ENCODE measurements at places on chromosomes 5 and 9.
A peak's percentile ranks its signal among the peaks of the same experiment; 100 is the strongest.

- no peak for DNase-seq
Measured at GRCh38 chr5:8865266-8865665, 680.6 kb downstream of the SEMA5A start.

DNA sequence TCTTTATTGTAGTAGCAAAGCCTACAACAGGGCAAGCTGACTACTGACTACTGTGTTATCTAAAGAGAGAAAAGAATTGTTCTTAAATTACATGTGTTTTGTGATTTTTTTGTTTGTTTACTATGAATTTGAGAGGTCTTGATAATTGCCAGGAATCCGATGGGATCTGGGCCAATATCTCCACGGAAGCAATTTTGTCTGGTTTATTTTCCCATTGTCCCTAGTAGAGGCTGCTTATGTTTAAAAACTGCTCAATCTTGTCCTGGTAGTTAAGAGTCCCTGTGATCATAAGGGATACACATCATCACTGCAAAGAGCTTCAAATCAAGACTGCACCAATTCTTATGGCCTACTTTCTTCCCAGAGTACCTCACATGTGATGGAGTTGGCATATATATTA is 94.4 kb downstream of the GLDC start:
- DNase-seq = no peak

DNA sequence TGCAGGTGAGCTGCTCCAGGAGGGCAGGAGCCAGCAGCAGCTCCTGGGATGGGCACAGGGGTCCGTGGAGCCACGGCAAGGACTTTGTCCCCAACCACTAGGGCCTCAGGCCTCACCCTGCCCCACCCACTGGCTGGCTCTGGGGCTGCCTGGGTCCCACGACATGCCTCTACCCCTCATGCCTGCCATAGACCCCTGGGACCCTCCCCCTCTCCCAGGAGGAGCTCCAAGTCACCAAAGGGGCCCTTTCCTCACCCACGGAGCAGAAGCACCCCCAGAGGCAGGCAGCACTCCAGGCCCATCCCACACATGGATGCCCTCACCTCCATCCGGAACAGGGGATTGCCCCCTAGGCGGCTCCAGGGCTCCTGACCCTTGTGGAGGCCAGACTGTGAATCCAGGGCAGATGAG is 6.5 kb downstream of the ABCA2 start:
- DNase-seq = no peak

GRCh38 chr9:12774861-12775678 is at the start of gene LURAP1L:
TSS of gene LURAP1L (plus strand) at chr9:12775020. CDS start at chr9:12775716, 696 bp downstream.
- peak; percentile 54 for DNase-seq

DNA sequence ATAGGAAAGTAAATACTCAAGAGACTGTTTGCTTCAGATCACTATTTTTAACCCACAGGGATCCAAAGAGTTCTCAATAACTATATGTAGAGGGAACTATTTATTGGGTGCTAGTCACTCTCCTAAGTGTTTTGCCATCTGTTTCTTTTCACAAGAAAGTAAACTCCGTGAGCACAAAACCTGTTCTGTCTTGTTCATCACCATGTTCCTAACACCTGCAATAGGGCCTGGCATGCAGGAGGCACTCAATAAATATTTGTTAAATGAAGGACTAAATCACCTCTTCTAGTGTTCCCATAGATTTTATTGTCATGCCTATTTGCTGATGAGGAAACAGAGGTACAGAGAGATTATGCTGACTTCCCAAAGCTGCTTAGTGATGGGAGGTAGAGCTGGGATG is 118.2 kb downstream of the VCAN start:
- DNase-seq = no peak

- DNase-seq = no peak
Measured at GRCh38 chr5:40869384-40869783, 28.2 kb downstream of the CARD6 start.

DNA sequence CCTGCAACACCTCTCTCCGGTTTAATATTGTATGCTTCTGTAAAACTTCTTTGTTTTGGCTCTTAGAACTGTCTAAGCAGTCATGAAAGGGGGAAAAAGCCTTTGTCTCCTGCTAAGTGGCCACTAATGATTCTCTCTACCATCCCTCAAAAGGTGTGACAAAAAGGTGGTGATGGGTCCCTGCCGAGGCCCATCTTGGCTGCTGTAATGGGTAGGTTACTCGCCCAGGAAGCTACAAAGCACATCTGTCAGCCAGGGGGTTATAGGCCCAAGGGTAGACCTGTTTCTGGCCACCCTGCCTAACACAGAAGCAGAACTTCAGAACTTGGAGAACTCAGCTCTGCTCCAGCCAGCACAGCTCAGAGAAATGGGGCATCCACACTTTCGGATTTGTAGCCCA is 1.6 kb downstream of the FAM219A start:
- DNase-seq = no peak

GRCh38 chr5:111834926-111835599 is 78.1 kb upstream of the NREP start:
- no peak for DNase-seq

DNA sequence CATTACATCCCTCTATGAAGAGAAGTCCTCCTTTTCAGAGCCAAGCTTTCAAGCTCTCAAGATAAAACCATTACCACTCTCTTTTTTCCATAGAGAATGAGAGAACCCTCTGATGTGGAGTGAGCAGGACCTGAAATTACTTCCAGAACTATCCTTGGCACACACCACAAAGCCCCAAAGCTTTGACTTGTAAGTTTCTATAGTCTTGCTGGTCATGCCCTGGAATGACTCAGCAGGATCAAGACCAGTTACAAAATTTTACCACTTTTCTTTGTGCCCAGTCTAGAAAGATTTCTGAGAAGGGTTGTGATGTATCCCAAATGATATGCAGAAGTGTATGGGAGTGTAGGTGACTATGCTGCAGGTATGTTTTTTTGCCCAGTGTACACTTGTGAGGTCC is 760.6 kb downstream of the TLE1 start:
- DNase-seq = no peak

DNA sequence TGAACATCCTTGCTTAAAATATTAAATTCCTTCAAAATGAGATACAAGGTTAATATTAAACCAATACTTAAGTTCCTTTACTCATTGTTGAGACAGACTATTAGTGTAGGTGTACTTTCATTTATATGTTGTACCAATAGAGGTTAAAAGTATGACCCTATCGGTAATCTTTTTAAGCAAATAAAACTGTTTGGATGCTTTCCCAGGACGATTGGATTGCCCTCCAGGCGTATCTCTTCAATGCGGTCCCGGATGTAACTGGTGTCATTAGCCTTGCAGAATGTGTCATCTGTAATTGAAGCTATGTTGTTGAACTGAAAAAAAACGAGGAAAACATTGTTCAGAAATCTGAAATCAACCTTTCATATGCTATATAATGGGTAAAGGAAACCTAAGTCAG is 18.9 kb downstream of the OGN start:
- no peak for DNase-seq

DNA sequence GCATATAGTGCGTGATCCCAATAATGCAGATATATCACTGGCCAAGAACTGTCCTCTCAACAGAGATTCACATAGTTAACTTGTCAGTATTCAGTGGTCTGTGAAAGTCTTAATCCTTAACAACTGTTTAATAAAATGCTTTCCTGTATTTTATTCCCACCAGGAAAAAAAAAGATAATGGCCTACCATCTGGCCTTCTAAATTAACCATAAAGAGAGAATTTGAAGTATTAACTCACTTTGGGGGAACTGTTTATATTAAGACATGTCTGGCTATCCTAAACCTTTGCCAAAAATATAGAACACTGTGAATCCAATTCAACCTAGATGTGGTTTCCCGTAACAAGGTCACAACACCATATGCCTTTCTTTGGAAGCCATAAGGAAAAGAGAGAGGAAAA is 818 bp upstream of the FREM1 start:
- DNase-seq = no peak

DNA sequence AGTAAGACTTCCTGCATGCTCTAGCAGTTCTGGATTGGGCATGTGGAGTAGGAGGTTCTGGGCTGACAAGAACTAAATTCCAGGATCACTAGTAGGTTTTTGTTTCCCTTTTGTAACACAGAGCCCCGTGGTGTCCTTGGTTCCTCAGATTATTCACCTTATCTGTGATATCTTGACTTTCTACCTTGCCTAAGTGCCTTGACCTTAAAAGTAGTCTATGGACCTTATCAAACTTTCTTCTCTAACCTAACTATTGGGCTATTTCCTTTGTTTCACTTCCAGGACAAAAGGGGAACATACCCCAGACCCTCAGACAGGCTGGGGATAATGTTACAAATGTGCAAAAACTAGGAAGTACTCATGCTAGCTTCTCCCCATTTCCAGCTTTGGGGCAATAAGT is 595.3 kb downstream of the PSAT1 start:
- no peak for DNase-seq

GRCh38 chr5:149240354-149240998 is 31.2 kb upstream of the AFAP1L1 start:
- DNase-seq = no peak

DNA sequence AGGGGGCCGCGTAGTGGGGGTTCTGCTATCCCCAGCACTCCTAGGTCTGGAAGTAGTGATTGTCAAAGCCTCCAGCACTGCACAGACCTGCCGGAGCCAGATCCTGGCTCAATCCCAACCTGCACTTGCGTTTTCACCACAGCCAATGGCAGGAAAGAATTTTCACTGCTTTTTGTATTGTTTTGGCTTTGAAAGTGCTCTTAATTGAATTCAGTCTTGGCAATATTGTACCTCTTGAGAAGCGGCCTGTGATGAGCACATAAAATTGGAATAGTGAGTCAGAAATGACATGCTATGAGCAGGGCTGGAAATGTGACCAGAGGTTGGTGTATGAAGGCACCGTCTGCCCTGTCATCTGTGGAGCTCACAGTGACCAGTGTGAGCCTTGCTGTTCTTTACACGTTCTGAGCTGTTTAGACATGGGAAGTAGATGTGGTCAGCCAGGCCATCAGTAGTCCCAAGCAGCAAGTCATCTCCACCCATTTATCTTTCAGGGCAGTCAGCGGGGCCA is 41.5 kb downstream of the SECISBP2 start:
- no peak for DNase-seq

GRCh38 chr5:76714751-76715485 is 1.0 kb upstream of the F2R start:
- DNase-seq = no peak

GRCh38 chr9:114314256-114314867 is 8.5 kb upstream of the ORM1 start:
- DNase-seq = no peak

GRCh38 chr9:114051281-114051680 is 26.8 kb downstream of the AMBP start:
- no peak for DNase-seq

DNA sequence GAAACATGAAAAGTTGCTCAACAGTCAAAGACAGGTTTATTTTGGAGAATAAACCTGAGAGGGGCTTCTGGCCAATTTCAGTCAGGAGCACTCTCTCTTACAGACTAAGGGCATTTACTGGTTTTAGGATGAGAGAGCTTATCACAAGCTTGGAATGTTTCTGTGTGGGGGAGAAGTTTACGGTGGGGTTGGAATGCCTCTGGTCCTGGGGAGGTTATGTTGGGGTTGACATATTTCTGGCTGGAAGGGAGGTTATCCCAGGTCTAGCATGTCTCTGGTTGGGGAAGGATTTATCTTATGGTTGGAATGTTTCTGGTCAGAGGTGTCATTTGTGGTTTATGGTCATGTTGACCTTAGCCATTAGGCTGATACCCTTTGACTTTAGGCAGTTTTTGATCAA is 1867.3 kb downstream of the EFNA5 start:
- DNase-seq = no peak

DNA sequence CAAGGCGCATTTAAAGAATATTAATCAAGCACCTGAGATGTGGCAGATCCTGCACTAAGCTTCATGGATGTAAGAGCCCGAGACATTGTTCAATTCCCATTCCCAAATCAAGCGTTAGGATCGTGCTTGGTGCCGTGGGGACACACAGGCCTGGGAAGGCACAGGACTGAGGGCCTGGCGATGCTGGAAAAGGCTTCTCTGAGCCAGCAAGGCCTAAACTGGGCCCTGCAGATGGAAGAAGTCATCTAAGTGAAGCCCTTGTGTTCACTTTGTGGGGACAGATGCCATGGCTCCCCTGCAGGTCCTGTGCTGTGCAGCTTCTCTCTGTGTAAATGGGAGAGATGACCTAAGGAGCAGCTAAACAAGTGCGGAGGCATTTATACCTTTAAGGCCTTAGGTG is 83.9 kb downstream of the LIFR start:
- no peak for DNase-seq

DNA sequence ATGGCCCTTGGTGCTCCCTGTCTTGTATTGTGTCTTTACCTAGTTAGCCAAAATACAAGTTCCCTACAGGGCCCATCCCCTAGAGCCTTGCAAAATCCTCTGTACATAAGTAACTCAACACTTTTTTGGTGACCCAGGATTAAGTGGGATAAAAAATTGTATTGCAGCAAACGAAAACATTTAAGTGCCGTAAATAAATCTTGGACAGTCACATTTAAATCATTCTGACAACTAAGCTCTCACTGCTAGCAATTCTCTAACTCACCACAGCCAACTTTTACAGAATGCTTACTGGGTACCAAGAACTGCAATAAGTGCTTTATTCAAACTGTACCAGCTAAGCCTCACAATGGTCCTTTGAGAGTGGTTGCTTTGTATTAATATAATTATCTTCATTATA is 56.6 kb downstream of the GNAQ start:
- DNase-seq = no peak

GRCh38 chr9:79154806-79155205 is 417.0 kb upstream of the TLE4 start:
- no peak for DNase-seq
